ENCODE measurements at places on chromosomes 6 and 20.
A peak's percentile ranks its signal among the peaks of the same experiment; 100 is the strongest.

DNA sequence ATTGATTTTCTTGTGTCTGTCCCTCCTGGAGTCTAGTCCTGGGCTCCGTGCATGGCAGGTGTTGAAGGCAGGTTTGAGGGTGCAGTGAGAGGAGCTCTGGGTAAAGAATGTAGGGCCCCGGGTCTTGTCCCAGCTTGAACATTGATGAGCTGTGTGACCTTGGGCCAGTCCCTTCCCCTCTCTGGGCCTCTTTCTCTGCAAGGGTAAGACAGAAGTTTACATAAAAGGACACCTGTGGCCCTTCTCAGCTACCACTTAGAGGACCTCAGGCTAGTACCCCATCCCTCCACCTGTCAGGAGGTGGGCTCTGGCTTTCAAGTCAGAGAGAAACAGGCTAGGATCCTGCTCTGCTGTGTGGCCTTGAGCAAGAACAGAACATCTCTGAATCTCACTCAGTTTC, 55.3 kb upstream of the CTNNBL1 start:
- no peak for DNase-seq

DNA sequence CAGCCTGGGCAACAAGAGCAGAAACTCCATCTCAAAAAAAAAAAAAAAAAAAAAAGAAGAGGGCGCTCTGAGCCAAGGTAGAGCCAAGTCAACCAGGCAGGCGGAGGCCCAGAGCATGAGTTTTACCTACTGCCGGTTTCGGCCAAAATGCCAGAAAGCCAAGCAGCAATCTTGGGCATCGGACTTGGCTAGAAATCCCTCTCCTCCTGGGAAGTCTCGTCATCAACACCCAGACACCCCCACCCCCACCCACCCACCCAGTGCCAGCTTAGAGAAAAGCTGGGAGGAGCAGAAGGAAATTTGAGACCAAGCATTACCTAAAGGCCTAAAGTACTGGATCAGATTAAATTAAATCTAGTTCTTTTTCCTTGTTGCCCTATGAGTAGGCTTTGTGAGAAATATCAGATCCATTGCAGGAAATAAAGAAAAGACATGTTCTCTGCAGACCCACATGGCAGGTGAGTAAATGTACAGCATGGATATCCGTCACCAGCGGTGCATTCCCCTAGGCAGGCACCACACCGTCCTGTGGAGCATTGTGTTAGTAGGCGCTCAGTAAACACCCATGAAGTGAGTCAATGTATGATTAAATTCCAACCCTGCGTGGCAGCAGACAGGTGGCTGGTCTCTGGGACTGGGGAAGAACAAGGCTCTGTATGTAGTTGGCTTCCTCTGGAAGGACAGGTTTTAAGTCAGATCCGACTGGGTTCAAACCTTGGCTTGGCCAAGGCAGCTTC, 21.0 kb downstream of the RIPOR3 start:
- DNase-seq, result no peak

DNA sequence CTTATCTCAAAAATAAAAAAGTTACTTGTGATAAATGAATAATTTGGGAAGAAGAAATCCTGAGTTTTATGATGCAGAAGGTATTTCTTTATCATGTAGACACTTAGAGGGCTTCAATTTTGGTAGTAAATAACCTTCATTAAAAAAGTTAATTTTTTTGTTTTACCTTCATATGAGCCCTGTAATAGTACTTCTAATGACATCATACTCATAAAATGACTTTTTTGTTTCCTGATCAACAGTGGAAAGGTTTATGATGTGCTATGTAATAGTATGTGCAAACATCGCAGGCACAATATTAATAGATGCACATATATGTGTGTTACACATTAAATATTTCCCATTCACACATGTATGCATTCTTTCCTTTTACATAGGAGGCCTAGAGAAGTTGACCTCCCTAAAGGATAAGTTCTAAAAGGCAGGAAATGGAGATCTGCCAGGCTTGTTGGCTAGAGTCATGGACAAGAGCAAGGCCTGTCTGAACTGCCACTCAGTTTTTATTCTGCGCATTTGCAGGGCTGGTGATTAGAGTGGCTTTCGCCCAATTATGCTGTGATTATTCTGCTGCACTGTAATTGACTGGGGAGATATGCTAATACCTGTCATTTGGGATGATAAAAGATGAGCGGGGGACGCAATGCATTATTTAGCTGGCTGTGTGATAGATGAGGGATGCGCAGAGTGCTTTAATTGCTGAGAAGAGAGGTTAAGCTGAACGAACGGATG, 272.6 kb downstream of the TMEM242 start:
- DNase-seq, result no peak

DNA sequence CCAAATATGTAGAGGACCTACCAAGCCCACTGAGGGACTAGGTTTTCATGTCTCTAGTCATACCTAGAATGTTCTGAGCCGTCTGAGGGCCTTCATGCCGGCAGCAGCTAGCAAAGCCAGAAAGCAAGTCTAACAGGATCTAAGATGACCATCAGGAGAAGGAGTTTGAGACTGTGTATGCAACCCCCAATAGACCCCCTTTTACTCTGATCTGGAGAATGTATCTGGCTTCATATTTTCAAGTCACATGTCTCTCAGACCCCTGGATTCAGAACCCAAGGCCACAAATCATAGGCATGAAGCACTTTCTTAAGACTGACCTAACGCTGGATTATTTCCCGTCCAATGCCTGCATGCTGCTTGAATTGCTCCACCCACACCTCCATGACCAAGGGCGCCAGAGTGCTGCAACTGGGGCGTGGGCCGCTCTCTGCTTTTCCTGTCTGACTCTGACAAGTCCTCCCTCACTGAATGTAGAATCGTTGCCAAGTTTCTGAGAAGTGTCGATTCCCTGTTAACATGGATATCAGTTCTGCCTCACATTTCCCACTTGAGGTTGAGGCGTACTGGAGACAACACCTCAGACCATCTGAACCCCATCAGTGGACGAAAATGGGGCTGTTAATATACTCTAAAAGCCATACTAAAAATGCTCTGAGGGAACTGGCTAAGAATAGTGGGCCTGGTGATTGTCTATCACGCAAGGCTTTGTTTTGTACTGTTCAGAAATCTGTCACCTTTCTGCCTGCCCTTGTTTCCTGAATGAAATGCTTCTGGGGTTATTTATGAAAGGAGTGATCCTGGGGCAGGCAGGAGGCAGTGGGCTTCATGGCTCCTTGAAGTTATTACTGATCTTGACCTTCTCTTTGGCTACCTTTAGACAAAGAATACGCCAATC, 23.9 kb upstream of the ASXL1 start:
- DNase-seq, result peak; percentile 38

DNA sequence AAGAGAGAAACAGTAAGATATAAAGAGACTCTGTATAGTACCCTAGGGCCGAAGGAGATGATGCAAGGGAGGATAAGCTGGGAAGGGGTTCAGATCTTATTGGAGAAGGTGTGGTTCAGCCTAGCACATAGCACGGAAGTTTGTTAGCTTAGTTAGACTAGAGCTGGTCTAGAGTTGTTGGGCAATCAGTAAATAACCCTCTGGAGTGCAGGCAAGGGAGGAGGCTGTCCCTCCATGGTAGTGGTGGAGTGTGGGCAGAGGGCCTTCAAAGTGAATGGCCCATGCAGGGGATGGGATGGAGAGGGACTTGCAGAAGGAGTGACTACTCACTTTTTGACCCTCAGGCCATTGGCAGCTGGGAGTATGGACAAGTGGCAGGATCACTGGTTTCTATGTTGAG, 20.0 kb downstream of the TULP4 start:
- DNase-seq, result no peak

DNA sequence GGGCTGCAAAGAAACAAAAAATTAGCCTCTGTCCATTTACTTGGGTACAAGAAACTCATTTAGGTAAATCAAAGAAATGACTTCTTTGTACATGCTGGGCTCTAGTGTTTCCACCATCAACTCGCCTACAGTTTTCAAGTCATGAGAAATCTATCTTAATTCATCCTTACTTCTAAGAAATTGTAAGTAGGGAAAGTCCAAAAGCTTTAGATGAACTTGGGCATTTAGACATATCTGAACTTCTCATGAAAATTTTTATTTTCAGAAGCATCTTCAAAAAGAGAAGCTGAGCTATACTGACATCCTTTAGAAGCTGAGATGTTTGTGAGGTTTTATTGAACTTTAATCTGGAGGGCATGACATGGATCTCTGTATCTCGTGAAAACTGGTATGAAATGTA, 117.3 kb downstream of the MYB start:
- no peak for DNase-seq

GRCh38 chr6:69846312-69846711, 20.0 kb upstream of the COL19A1 start:
- no peak for DNase-seq

- DNase-seq, result no peak
Measured at GRCh38 chr20:32772046-32772445, 9.9 kb downstream of the DNMT3B start.

GRCh38 chr20:64137598-64138031, 26.6 kb upstream of the MYT1 start:
- DNase-seq, result no peak

GRCh38 chr20:53660078-53660909, 66.7 kb upstream of the ZNF217 start:
- DNase-seq, result no peak

GRCh38 chr6:112113918-112114317, 26.5 kb downstream of the FAM229B start:
- no peak for DNase-seq

DNA sequence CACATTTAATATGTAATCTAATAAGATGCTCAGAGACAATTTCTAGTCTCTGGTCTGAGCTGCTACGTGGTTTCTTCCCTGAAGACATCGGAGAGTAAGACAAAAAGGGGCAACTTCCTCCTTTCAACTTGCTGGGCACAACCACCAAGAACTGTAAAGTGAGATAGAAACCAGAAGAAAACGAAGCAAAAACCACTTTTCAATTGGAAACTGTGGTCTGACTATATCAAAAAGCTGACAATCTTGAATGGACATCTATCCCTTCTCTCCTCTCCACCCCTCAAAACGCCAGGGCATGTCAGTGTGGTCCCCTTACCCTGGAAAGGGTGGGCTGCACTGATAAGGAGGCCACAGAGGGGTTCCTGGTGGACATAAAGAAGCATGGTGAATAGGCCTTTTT, 269.1 kb downstream of the CD83 start:
- DNase-seq, result no peak

DNA sequence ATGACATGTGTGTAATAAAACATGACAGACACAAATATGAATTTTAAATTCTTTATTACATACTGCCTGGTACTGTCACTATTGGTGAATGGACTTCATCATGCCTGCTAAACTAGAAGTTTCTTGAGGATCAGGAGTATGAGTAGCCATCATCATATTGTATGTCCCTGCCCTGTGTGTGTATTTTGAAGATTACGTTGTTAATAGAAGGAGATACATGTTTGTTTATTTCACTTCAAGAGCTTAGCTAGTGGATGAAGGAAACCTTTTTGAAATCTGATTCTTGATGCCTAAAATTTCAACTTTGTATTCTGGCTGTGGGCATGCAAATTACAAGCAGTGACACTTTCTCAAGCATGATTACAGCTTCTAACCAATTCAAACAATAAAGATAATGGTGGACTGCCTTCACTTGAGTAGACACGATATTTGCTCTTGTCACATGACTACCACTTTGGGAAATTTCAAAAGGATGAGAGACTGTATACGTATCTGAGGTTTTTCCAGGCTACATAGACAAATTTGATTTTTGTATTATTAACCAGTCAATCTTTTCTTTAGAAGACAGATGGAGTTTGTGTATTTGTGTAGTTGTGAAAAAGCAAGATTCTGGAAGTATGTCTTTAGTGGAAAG, 3.5 kb downstream of the TBPL1 start:
- DNase-seq, result no peak

GRCh38 chr6:161266513-161267230, 7.2 kb downstream of the AGPAT4 start:
- no peak for DNase-seq

DNA sequence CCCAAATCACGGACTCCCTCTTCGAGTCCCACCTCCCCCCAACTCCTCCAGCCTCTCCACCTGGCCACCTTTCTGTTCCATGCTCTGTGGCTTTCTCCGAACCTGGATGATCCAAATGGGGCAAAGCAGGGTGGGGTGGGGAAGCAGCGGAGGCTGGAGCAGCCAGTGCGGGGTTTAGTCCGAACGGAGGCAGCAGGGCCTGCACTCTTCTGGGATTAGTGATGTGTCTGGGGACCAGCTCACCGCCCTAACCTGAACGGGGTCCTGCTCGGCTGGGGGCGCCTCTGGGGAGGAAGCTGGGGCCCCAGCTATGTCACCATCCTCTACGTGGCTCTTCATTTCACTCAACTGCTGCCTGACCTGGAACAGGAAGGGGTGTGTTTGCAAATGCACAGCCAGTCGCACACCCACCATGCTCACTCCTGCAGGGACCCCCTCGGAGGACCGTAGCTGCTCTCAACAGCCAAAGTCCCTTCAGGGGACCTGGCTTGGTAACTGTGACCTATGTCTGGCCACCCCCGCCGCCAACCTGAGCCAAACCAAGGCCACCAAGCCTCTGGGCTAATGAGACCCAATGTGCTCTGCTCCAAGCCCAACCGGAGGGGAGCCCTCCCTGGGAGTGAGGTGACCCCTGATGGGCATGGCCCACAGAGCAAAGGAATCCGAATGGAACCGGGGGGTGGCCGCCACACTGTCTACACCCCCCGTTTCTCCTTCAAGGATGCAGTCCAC, 46.8 kb downstream of the DSTN start:
- no peak for DNase-seq

GRCh38 chr6:15653581-15653980, 9.2 kb downstream of the DTNBP1 start:
- no peak for DNase-seq

Data from NCI-H510A (cell line).